ENCODE measurements at places on chromosomes 6 and 20.

DNA sequence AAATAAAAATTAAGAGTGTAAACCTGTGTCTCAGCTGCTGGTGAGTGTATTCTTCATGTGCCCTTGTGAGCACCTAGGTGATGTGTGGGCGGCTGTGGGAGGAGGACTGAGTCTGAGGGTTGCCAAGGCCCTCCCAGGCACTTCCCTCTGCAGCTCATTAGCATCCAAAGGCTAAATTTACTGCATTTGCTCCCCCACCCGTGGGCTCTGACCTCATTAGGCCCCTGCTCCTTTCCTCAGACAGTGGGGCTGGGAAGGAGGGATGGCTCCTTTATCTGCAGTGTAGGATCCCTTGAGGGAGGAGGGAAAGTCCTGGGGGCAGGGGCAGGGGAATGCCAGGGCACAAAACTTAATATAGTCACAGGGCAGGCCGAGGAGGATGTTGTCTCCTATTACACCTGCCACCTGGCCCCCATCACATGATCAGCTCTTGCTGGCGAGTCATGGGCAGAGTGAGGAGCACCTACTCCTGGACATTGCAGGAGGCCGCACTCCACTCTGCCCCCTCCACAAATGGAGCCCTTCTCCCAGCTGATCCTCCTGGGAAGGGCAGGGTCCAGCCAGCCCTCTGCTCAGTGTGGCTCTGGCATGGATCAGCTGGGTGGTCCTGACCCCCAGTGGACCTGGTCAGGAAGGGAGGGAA, 133.2 kb downstream of the MRPL14 start:
- no peak for DNase-seq

- no peak for DNase-seq
Observed at GRCh38 chr20:57628047-57628961, 8.1 kb upstream of the ZBP1 start.

- DNase-seq = no peak
Observed at GRCh38 chr6:124655866-124656265, 306.4 kb upstream of the RNF217 start.

GRCh38 chr6:105357165-105357564, 45.7 kb downstream of the PREP start:
- DNase-seq = no peak

GRCh38 chr6:43283514-43283901, 14.6 kb upstream of the SLC22A7 start:
- DNase-seq = no peak
